ENCODE measurements at places on chromosomes 12 and 14.

DNA sequence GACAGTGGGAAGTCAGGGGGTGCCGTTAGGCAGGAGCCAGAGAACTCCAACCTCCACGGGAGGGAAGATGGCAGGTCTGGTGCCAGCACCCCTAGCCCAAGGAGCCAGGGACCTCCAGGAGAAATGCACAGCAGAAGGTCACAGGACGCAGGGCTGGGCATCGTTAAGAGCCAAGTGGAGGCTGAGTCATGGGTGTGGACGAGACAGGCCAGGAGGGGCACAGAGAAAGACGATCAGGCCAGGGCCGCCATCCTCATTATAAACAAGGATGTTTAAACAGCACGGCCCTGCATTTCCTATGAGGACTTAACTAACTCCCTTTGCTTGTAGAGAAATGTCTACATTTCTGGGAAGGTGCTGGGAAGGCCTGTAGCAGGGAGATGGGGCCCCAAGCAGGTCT lies 77.9 kb upstream of the FZD10 start:
- DNase-seq: no peak

- DNase-seq: no peak
These were observed 42.3 kb downstream of the FAR2 start for GRCh38 chr12:29191267-29191850.

- no peak for DNase-seq
These were observed 87.5 kb downstream of the PLXNC1 start for GRCh38 chr12:94235848-94236247.

GRCh38 chr12:27076928-27077327 lies 5.5 kb downstream of the C12orf71 start:
- DNase-seq: peak; percentile 90

GRCh38 chr12:117033382-117034221 lies 65.6 kb downstream of the TESC start:
- no peak for DNase-seq

- peak; percentile 98 for DNase-seq
These were observed 169.8 kb downstream of the OTOGL start for GRCh38 chr12:80268924-80269749.

DNA sequence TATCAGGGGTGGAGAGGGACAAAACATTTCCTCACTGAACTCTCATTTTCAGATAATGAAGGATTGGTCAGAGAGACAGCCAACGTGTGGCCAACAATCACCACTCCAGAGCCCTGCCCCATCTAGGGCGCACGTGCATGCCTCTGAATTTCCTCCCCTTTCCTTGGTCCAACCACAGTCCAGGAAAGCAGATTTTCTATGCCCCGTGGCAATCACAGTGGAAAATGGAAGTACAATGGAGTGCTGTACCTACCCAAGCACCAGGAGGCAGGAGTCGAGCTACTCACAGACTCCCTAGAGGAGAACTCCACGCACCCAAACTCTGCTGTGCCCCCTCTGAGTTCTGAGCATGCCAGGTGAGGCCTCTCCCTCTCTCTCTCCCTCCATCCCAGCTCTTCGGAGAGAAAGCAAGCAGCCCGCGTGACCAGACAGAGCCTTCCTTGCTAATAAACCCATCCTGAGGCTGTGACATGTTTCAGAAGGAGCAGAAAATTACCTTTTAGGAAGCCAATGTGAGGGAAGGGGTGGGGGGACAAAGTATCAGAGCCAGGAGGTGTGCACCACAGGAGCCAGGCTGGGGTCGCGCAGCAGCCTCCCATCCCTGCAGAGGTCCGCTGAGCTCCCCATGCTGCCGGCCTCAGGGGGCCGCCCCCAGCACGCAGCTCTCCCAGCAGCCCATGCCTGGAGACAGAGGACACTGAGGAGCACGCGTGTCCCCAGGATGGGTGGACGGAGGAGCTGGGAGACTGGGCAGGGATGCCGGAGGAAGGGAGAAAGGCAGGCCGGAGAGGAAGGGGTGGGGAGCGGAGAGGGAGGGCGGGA lies 73.4 kb downstream of the PITPNM2 start:
- no peak for DNase-seq
